ENCODE measurements at places on chromosomes 13 and 19.
A peak's percentile ranks its signal among the peaks of the same experiment; 100 is the strongest.

DNA sequence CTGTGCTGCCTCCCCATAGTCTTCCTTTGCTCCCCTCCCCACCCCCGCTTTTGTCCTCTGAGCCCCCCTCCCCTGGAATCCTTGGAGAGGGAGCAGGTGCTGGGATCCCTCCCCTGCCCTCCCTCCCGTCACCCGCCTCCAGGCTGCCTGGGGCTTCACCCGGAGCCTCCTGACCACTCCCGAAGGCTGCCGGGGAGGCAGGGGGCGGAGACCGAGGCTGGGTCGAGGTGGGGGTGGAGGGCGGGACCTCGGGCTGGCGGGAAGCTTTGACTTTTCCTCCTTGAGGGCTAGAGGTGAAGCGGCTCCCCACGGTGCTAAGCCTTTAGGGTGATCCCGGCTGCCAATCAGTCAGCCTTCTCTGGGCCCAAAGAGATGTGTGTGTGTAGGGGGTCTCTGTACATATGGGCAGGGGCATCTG is 1.5 kb downstream of the KMT5C start:
- peak; percentile 56 for DNase-seq

DNA sequence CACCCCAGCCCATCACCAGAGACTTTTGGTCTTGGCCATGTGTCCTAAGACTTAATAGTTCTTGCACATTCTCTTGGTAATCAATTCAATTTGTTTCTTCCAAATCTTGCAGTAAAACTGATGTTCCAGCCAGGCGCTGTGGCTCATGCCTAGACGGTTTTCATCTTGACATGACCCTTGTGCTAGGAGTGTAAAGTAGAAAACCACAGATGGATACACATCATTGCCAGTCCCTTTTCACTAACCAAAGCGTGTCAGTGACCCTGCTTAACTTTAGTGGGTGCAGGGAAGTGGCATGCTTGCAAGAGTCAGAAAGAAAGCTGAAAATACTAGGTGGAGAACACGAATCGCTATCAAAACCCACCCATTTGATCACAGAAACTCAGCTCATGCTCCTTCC is 18.0 kb upstream of the CD70 start:
- DNase-seq = peak; percentile 10

- peak; percentile 47 for DNase-seq
Observed at GRCh38 chr13:64234255-64234654, 2818.6 kb upstream of the PCDH20 start.

DNA sequence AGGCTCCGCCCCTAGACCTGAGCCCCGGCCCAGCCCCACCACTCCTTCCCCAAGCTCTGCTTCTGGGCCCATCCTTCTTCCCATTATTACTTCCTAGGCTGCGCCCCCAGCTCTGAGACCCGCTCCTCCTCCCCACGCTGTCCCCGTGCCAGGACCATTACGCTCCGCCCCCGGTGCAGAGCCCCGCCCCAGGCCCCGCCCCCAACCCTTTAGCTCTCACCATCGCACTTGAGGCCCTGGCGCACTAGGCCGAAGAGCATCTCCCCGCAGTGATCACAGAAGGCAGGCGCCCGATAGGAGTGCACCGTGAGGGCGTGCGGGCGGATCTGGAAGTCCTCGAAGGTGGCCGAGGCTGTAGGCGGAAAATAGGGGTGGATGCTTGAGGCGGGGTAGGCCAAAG is 6.2 kb downstream of the PRKD2 start:
- no peak for DNase-seq

GRCh38 chr19:3146677-3147100 is 10.9 kb downstream of the GNA15 start:
- DNase-seq = no peak

GRCh38 chr19:29908963-29909944 is 32.8 kb upstream of the URI1 start:
- no peak for DNase-seq

Data from fibroblast of mammary gland (primary cell).